Testis (tissue), 5 donors: ENCODE measurements at places on chromosomes 12 and 14. TPM values are rescaled to one million over a fixed set of nuclear protein-coding genes. Genes with fewer than 3 reads are reported as not detected.

DNA sequence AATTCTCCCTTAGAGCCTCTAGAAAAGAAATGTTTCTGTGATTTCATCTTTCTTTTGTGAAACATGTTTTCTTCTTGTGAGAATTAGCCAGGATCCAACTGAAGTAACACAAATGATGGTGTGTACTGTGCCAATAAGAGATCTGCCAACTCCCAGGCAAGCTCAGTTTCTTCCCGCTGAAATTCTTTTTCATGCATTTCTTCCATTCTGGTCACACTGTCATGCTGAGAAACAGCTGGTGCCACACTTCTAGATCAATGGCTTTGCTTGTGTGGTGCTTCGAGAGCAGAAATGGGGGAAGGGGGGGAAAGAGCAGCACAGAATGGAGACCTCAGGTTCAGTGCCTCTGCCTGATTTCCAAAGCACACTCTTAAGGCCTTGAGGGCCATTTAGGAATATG lies 41.4 kb upstream of the FGF6 start:
- no peak for DNase-seq
- no peak overlapping the region for H3K27ac ChIP-seq
- H3K36me3 ChIP-seq = no peaks in the 10 kb centered on the region
- H3K4me3 ChIP-seq = no peak overlapping the region
- no peaks in the 10 kb centered on the region for H3K27me3 ChIP-seq
- H3K4me1 ChIP-seq = no peaks in the 10 kb centered on the region

DNA sequence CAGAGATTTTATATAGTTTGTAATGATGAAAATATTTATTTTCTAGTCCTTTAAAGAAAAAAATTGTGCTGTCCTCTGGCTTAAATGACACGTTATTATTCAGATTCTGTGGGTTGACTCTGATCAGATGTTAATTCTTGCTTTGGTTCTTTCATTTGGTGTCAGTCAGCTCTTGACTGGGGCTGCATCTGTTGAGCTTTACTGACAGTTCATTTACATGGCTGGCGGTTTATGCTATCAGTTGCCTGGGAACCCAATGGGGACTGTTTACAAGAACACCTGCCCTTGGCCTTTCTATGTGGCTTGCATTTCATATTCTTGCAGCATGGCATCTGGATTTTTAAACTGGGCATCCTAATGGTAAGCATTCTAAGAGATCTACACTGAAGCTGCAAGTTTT lies 667.1 kb upstream of the FBXO33 start:
- no peak overlapping the region for H3K4me3 ChIP-seq
- no peaks in the 10 kb centered on the region for H3K27me3 ChIP-seq
- H3K4me1 ChIP-seq = no peaks in the 10 kb centered on the region
- H3K27ac ChIP-seq = no peak overlapping the region
- no peak for DNase-seq

DNA sequence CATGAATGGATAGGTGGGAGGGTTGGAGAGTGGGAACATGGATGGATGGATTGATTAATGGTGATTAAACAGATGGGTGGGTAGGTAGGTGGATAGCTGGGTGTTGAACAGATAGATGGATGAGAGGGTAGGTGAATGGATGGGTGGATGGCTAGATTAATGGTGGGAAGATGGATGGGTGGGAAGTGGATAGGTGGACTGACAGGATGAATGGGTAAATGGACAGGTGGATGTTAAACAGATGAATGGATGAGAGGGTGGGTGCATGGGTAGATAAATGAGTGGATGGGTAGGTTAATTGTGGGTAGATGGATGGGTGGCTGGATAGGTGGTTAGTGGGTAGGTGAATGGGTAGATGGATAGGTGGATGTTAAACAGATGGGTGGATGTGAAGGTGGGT lies 147.0 kb upstream of the NOS1 start:
- H3K36me3 ChIP-seq = no peaks in the 10 kb centered on the region
- no peaks in the 10 kb centered on the region for H3K27me3 ChIP-seq
- H3K4me1 ChIP-seq = no peaks in the 10 kb centered on the region

GRCh38 chr14:29671034-29671433 lies 256.6 kb downstream of the PRKD1 start:
- no peak overlapping the region for H3K27ac ChIP-seq
- H3K27me3 ChIP-seq = no peaks in the 10 kb centered on the region
- H3K36me3 ChIP-seq = no peaks in the 10 kb centered on the region
- peaks cover 9% of the 10 kb centered on the region for H3K4me1 ChIP-seq
- no peak for DNase-seq

GRCh38 chr14:33210311-33210710 lies 271.6 kb downstream of the NPAS3 start:
- no peaks in the 10 kb centered on the region for H3K27me3 ChIP-seq
- H3K27ac ChIP-seq = no peak overlapping the region
- DNase-seq = no peak

GRCh38 chr14:64531567-64531966 lies 9.0 kb upstream of the HSPA2 start:
- no peaks in the 10 kb centered on the region for H3K27me3 ChIP-seq
- no peak overlapping the region for H3K4me3 ChIP-seq
- no peak overlapping the region for H3K27ac ChIP-seq
- H3K4me1 ChIP-seq = no peaks in the 10 kb centered on the region
- H3K36me3 ChIP-seq = no peaks in the 10 kb centered on the region

DNA sequence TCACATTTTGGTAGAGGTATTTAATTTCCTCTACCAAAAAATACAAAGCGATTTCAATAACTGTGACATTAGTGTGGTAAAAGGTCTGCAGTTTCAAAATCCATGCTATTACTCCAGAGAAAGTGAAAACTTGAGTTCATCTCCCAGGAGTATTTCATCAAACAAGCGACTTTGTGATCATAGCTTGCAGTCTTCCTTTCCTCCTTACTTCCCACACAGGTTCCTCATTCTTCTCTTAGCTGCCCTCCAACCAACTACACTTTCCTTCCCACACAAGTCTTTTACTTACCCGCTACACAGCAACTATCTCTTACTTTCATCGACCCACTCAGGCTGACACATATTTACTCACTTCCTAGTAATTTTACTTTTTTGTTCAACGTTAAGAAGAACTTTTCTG lies 413.4 kb upstream of the USP15 start:
- no peaks in the 10 kb centered on the region for H3K4me1 ChIP-seq
- H3K27ac ChIP-seq = no peak overlapping the region
- no peak for DNase-seq
- no peaks in the 10 kb centered on the region for H3K36me3 ChIP-seq
- H3K4me3 ChIP-seq = no peak overlapping the region

DNA sequence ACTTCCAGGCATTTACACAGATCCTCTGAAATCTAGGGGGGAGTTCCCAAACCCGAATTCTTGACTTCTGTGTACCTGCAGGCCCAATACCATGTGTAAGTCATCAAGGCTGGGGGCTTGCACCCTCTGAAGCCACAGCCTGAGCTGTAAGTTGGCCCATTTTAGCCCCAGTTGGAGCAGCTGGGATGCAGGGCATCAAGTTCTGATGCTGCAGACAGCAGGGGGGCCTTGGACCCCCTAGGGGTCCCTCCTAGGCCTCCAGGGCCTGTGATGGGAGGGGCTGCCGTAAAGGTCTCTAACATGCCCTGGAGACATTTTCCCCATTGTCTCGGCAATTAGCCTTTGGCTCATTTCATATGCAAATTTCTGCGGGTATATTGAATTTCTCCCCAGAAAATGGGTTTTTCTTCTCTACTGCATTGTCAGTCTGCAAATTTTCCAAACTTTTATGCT lies 59.5 kb downstream of the LRIG3 start:
- no peak overlapping the region for H3K27ac ChIP-seq
- DNase-seq = no peak
- H3K4me1 ChIP-seq = no peaks in the 10 kb centered on the region
- no peaks in the 10 kb centered on the region for H3K27me3 ChIP-seq
- H3K4me3 ChIP-seq = no peak overlapping the region
- no peaks in the 10 kb centered on the region for H3K36me3 ChIP-seq

The ASPG gene
- 3.3 TPM for polyA plus RNA-seq

The PRIMA1 gene
- 7.3 TPM for polyA plus RNA-seq

The INHBC gene
- 2.1 TPM for polyA plus RNA-seq

DNA sequence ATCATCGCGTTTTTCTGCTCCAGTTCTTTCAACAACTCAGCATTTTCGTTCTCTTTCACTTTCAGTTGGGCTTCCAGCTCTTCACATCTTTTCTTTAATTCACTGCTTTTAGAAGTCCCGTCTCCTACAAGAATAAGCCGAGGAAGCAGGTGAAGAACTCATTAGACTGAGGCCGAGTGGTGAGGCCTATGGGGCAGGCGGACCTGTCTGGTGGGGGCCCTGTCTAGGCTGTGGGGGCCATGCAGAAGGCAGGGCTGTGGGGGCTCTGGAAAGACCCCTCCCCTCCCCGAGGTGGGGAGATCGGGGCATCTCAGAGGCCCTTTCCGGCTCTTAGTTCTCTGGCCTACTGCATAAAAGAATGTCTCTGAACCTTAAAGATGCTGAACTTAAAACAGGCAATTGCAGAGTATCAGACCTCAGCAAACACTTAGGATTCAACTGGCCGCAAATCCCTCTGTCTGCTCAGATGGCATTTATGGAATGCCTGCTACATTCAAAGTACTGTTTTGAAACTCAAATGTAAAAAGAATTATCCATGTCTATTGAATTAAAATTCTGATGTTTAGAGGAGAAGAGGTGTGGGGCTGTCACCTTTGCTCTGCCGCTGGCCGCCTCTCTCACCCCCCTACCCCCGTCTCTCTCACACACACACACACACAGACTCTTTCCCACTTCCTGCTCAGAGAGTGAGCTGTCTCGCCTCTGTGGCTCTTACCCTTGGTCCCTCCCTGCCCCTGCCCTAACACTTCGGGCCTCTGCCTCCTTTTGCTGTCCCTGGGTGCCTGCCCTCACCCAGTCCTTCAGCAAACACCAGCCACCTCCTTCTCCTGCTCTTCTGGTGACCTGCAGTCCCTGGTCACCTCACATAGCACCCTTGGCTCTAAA lies 34.7 kb downstream of the CCDC92 start:
- no peak overlapping the region for H3K27ac ChIP-seq
- H3K4me1 ChIP-seq = no peaks in the 10 kb centered on the region
- H3K4me3 ChIP-seq = no peak overlapping the region
- H3K27me3 ChIP-seq = no peaks in the 10 kb centered on the region

The TTC6 gene
- 12.4 TPM for polyA plus RNA-seq

- no peak for DNase-seq
- no peaks in the 10 kb centered on the region for H3K36me3 ChIP-seq
- no peaks in the 10 kb centered on the region for H3K27me3 ChIP-seq
- no peaks in the 10 kb centered on the region for H3K4me1 ChIP-seq
- H3K27ac ChIP-seq = no peak overlapping the region
- H3K4me3 ChIP-seq = no peak overlapping the region
These were observed 3.1 kb downstream of the OTUB2 start for GRCh38 chr14:94029265-94029664.

The ERO1A gene
- polyA plus RNA-seq = 11.0 TPM

DNA sequence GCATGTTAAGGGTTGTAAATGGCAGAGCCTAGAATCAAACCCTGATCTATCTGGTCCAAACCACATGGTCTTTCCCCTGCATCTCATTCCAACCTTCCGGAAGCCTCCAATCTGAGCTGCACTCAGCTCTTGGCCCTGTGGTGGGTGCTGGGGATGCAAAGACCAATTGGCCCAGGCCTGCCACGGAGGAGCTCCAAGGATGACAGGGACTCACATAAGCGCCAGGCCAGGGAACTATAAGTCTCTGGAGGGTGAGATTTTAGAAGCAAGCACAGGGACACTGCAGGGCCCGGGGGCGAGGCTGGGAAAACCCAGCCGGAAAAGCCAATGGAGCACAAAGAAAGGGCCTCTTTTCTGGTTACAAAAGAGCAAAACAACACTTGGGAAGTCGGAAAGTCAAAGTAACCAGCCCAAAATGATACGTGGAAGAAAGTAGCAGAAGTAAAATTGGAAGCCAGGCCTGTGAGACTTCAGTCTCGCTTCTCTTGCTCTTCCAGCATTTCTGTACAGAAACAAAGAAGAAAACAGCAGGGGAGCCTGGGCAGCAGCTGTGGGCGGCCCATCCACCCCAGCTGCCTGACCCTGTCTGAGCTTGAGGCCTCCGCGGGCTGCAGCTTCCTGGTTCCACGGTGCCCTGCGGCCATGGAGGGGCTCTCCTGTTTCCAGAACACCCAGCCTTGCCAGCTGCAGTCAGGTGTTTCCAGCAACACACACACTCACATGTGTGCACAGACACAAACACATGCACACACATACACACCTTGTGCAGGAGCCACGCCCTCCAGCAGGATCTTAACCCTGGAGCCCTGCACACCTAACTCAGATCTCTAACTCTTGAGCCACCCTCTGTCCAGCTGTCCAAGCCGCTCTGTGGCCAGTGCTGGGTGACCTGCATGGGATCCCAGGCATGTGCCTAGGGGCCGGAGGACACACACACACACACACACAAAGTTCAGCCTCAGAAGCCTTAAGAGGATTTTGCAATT lies 178.2 kb downstream of the BCL11B start:
- no peak overlapping the region for H3K27ac ChIP-seq
- H3K36me3 ChIP-seq = no peaks in the 10 kb centered on the region
- DNase-seq = no peak
- H3K27me3 ChIP-seq = no peaks in the 10 kb centered on the region
- no peak overlapping the region for H3K4me3 ChIP-seq

GRCh38 chr14:100278702-100279101 lies 27.5 kb downstream of the SLC25A29 start:
- no peak overlapping the region for H3K4me3 ChIP-seq
- H3K27me3 ChIP-seq = no peaks in the 10 kb centered on the region
- no peaks in the 10 kb centered on the region for H3K36me3 ChIP-seq
- H3K4me1 ChIP-seq = no peaks in the 10 kb centered on the region

DNA sequence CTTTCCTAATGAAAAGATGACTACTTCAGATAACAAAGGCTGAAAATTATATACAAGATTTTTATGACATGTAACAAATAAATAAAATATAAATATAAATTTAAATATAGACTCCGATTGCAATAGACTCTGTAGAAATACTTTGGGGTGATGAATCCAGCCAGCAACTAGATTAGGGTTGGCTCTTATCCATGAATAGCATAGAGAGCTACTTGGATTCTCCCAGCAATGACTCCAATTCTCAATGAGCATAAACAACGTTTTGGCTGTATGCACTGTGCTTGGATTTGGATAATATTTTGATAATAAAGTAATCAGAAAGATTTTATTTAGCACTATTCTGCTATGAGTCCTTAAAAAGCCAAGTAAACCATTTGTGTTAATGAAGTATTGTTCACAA lies 58.0 kb upstream of the LRFN5 start:
- no peaks in the 10 kb centered on the region for H3K27me3 ChIP-seq
- no peak overlapping the region for H3K27ac ChIP-seq
- no peaks in the 10 kb centered on the region for H3K4me1 ChIP-seq
- no peaks in the 10 kb centered on the region for H3K36me3 ChIP-seq
- DNase-seq = no peak

DNA sequence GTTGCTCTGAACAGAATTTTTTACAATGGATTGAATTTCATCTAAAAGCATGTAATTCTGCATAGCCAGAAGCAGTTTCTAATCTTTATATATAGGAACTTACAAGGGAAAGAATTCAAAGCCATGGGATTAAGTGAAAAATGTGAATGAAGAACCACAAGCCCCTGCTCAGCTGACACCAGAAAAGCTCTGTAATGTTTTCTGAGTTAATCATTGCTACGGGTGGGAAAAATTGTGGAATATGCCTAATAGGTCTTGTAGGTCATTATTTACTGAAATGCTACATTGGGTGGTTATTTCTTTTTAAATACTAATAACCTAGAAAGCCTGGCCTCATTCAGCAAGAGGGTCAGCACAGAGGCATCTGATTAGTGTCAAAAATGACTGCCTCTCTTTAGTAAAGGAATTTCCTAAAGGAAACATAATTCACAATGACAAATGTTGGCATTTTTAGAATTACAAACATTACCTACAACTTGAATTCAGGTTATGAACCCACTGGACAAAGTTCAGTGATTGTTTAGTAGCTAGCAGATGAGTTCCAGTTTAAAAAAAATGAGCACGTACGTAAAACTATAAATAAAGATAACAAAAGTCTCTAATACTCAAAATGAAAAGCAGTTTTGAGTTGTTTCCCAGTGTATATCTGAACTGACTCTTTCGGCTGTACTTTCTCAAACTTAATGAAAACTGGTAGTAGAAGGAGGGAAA lies 75.3 kb downstream of the BMP4 start:
- no peak overlapping the region for H3K4me3 ChIP-seq
- no peaks in the 10 kb centered on the region for H3K36me3 ChIP-seq
- no peak overlapping the region for H3K27ac ChIP-seq
- no peaks in the 10 kb centered on the region for H3K4me1 ChIP-seq
